ENCODE measurements at places on chromosomes 4 and X.

DNA sequence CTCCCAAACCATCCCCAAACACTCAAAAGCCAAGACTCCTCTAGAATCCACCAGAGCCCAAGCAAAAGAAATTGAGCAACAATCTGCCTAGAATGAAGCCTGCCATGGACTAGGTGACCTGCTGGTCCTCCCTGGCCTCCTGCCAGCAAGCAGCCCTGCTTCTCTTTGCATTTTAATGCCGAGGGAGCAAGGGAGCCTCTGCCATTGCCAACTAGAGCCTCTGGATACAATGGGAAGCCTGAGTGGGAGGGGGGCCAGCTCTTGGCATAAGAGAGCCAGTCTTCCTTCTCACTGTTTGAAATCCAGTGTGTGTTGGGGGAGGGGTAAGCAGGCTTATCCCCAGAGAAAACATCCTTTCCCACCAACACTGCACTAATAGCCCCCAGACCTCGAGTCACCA lies 1.5 kb upstream of the GDPD2 start:
- DNase-seq: no peak

DNA sequence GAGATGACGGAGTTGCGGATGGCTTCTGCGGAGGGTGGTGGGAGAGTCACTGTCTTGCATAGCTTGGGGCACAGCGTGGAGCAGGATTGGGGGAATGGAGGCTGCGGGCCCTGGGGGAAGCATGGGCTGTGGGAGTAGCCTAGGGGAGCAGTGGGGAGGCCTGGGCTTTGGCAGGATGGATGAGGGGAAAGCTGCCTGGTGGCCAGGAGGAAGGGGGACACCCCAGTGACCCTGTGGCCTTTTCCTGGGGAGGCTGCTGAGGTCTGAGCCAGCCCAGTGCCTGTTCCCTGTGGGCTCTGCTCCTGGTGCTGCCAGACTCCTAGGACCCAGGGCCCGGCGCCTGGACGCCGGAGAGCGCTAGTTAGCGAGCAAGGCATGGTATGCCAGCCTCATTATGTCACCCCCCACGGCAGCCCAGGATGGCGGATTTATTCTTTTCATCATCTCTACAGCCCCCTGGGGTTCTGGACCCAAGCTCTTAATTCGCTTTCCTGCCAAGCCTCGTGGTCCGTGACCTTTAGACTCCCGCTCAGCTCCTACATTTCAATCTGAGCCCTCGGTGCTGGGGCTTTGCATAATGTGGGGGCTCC lies 39.8 kb downstream of the SORCS2 start:
- no peak for DNase-seq

DNA sequence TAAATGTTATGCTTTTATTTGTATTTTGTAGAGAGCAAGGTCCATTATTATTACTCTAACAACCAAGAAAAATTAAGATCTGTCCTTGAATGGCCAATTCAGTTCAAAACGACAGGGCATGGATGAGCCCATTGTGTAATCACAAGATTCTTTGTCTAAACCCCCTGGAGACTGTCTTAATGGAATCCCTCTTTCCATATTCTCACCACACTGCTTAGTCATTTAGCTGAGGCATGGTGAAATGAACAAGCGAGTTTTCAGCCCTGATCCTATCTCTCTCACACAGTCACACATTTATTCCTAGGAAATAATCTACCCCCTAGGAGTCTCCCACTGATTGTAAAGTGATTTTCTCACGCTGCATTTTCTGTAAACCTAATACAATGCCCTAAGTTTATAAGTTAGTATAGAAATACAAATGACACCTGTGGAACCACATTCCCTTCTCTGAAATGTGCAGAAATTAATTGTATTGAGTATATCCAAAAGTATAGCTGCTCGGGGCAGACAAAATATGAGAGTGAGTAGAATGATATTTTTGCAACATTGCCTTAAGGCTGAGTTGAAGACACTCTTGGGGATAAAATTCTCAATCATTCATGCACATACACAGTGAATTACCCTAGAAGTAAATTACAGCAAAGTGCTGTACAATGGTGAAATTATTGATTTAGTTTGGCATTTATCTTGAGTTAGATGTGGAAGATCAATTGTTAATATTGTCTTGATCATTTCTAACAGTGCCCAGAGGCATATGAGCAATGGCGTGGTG lies 119.7 kb upstream of the PCDH7 start:
- no peak for DNase-seq

DNA sequence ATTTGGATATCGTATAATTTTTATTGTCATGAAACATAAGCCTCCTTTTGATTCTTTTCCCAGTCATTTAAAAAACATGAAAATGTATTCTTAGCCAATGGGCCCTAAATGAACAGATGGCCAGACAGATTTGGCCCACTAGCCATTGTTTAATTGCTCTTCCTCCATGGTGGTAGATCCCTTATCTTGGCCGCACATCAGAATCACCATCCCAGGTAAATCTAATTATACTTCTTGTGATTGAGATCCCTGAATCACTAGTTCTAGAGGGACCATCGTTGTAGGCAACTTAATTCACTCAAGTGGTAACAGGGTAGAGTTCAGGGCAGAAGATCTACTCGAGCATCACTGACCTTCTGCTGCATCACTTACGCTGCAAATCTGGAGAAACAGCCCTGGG lies 24.1 kb upstream of the VCX3A start:
- DNase-seq: no peak

DNA sequence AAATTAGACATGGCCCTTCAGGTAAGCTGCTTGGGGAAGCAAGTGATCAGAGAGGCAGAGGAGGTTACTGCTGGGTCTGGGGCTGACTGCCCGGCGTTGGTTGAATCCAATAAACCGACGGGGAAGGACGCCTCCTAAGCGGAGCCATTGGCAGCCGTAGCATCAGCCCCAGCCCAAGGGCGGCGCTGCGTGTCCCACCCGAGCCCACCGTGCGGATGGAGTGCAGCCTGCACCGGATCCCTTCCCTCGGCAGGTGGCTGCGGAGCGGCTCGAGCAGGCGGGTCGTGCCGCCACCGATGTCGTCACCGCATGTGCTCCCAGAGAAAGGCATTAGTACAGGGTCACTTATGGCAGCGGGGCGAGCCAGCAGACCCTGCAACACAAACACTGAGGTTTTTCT lies 82.1 kb downstream of the ALPK1 start:
- DNase-seq: no peak

DNA sequence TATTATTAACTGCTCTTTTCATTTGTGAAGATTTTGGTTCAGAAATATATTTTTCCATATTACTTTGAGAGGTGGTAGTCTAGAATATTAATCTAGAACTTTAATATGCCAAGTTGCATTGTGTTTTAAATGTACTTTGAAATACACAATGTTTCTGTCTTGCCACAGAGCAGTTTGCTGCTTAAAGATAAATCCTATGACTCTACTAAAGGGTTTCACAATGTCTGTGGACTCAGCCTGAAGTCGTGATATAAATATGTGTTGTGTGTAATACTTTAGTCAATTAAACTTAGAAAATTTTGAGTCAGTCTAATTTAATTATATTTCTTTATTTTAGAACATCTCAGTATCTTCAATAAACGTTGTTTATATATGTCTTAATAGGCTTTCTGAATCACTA lies 1771.7 kb upstream of the PCDH7 start:
- no peak for DNase-seq

GRCh38 chr4:3768842-3769641 lies 2.9 kb downstream of the ADRA2C start:
- DNase-seq: no peak

GRCh38 chr4:173333658-173334084 lies 487 bp downstream of the HMGB2 start:
- DNase-seq: peak; percentile 12

DNA sequence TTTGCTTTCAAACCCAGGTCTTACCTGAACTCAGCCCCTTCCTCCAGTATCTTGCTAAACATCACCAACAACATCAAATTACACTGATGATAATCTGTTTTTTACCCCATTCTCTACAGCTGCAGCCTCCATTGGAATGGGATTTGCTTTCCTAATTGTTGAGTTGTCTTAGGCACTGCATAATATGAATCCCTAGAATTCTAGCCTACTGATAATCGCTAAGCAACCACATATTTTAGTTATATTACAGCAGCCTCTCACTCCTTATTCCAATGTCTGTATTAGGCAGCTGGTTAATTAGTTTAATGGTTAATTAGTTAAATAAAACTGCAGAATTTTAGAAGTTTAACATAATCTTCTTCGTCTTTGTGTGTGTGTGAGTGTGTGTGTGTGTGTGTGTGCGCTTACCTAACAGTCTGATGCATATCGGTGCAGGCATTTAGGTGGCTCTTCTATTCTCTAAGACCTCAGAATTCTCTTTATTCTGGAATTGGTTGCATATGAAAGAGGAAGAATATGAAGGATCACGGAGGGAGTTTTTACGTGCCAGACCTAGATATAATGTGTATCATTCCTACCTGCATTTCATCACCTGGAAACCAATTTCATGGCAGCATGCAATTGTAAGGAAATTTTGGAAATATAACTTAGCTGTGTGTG lies 5.3 kb upstream of the COMMD8 start:
- DNase-seq: no peak

DNA sequence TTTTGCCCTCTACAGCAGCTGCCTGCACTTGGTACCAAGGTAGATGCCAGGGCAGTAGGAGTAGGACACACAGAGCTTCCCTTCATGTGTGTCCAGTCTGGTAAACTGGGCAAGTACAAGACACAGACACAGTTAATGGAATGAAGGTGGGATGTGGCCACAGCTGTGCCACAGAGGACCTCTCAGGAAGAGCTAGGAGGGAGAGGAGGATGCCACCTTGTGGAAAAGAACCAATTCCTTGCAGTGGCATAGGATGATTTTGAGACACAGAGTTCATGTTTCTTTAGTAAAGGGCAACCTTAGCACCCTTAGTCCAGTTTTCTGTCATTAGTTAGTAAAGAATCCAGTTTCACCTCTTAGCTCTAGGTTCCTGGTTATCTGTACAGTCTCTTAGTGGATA lies 36.3 kb upstream of the TBC1D14 start:
- DNase-seq: no peak

GRCh38 chr4:189304167-189304566 lies 636.5 kb upstream of the FRG1 start:
- no peak for DNase-seq

- DNase-seq: no peak
These were observed 25.9 kb downstream of the MGAT4D start for GRCh38 chr4:140472156-140472555.

GRCh38 chrX:44382871-44383270 lies 39.4 kb upstream of the EFHC2 start:
- no peak for DNase-seq

DNA sequence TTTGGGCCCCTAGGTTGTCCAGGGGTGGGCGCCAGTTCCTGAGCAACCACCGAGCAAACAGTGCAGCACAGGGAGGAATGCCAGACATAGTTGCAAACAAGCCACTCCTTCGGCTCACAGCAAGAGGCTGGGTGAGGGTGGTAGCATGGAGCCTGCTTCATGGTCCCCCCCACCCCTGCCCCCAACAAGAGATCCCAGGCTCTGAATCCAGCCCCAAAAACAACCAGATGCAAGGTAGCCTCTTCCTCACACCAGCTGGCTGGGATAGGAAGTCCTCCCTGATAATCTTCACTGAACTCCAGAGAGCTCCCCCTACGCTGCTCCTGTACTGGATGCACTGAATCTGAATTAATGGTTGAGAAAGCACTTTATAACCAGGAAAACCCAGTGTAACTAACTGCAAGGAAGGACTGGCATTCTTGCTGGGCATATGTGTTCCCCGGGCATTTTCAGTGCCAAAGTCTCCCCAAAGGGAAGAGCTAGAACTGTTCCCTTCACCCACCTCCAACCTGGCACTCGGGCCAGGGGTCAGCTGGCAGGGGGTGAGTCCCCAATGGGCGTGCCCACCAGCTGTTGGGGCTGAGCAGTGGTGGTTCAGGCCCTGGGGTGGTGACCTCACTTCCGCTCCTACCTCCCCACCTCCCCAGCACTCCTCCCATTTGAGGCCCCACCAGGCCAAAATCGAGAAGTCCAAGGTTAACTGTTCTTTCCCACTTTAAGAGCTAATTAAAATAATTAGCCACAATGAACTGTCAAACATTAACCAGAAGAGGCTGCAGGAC lies 1.5 kb downstream of the ELF4 start:
- no peak for DNase-seq

DNA sequence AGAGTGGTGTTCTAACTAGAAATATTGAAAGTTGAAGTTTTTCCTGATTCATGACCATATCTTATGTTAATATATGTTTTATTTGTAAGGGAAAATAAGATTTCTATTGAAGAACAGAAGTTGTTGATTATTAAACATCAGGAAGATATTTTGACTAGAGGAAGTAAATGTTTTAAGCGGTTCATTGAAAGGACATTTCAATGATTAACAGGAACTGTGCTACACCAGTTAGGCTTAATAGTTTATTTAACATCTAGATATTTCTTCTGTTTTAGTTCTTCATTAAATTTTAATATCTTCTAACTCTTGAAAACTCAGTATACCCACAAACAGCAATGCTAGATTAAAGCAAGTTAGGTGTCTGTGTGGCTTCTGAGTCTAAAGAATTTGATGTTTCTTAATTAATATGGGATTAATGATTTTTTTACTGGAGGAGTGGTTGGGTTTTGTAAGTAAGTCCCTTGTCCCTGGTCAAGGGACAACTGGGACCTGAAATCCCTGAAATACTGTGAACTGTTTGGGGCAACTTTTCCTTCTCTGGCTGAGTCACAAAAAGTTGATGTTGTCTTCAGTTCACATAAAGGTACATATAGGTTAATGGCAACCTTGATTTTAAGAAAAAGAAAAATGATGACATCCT lies 42.9 kb upstream of the CYP4V2 start:
- no peak for DNase-seq

- DNase-seq: peak; percentile 22
These were observed 1.5 kb upstream of the NR3C2 start for GRCh38 chr4:148443512-148444295.

- DNase-seq: no peak
These were observed 23.1 kb upstream of the TLR7 start for GRCh38 chrX:12843668-12844279.

DNA sequence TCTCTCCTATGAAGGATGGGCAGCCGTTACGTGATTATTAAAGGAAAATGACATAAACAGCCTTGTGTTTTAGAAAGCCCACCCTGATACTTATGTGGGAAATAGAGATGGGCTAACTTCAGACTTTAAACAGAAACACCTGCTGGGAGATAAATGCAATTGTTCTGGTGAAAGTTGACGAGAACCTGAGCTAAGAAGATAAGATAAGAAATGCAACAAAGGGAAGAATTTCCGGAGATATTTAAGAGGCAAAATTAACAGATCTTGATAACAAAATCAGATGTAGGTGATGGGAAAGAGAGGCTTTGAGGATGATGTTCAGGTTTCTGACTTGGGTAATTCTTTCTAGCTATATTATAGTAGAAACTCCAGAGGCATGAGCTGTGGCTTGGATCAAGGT lies 102.7 kb upstream of the SLC7A11 start:
- DNase-seq: no peak

DNA sequence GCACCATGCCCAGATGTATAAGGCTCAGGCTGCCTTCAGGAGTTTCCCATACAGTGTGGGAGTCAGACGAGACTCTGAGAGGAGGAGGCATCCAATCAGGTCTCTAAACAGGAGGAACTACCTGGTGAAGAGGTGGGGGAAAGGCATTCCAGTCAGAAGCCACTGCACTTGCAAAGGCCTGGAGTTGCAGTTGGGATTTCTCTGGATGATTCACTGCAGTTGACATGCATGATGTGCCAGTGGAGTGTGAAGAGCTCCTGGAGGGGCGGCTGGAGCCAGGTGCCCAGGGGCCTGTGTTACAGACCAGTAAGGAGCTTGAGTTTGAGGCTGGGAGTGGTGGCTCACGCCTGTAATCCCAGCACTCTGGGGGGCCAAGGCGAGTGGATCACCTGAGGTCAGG lies 339.1 kb downstream of the ARHGAP10 start:
- DNase-seq: no peak
